Thymus (tissue), 14 donors: ENCODE measurements at places on chromosomes 2 and 18. TPM values are rescaled to one million over a fixed set of nuclear protein-coding genes. Genes with fewer than 3 reads are reported as not detected.

DNA sequence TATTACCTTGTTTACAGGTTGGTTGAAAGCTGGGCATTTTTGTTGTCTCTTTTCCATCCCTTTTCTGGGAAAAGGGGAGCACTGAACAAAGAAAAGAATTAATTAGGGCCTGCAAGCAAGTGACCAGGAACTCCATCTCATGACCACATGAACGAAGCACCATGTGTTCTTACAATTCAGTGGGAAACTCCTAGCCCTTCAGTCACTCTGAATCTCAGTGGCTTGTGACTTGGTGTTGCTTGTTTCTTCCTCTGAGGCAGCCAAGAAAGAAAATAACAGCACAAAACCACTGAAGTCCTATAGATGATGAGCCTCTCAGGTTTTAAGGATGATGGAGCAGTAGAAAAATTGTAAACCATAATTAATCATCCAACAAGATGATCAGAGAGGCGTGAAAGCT, 129.1 kb upstream of the CAB39 start:
- no peaks in the 10 kb centered on the region for H3K4me1 ChIP-seq
- H3K4me3 ChIP-seq: no peak overlapping the region
- H3K27ac ChIP-seq: no peak overlapping the region
- no peaks in the 10 kb centered on the region for H3K27me3 ChIP-seq
- H3K36me3 ChIP-seq: no peaks in the 10 kb centered on the region

DNA sequence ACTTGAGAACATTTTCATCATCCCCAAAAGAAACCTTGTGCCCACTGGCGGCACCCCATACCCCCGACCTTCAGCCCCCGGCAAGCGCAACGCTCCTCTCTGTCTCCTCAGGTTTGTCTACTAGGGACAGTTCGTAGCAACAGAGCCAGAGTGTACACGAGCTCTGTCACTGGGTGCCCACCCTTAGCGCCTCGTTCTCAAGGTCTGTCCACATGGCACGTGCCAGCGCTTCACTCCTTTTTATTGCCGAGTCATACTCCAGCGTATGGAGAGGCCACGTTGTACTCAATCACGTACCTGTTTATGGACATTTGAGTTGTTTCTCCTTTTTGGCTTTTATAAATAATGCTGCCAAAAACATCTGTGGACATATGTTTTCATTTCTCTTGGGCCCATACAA, 30.3 kb upstream of the GPC1 start:
- H3K27me3 ChIP-seq: no peaks in the 10 kb centered on the region
- no peaks in the 10 kb centered on the region for H3K36me3 ChIP-seq
- H3K4me3 ChIP-seq: no peak overlapping the region

DNA sequence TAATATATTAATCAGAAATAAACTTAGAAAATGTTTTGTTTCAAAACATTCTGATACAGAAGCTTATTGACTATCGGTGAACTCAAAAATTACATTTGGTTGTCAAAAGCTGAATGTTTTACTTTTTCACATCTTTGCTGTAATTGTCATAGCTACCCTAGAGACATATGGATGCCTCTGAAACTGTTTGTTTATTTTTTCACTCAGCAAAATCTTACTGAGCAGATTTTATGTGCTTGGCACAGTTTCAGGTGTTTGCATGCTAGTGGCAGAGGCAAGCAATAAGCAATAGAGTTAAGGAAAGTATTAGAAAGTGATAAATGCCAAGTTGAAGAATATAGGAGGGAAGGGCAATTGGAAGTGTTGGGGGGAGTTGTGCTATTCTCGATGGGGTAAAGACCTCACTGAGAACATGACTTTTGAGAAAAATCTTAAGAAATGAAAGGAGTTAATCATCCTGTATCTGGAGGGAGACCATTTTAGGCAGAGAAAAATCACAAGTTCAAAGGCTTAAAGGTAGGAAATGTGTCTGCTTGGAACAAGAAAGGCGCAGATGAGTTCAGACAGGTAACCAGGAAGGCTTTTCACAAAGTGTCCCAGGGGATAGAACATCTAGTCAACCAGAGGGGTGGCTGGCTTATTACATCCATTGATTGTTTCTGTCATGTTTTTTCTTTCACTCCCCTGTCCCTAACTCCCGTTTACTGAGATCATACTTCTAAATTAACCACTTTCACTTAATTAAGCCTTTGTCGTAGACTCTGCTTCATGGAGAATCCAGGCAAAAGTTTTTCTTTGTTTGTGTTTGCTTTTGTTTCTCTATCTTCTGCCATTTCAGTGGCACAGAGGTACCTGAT, 27.2 kb upstream of the COBLL1 start:
- H3K27me3 ChIP-seq: no peaks in the 10 kb centered on the region
- H3K4me3 ChIP-seq: no peak overlapping the region
- no peaks in the 10 kb centered on the region for H3K4me1 ChIP-seq
- H3K27ac ChIP-seq: no peak overlapping the region
- H3K36me3 ChIP-seq: no peaks in the 10 kb centered on the region

- no peak overlapping the region for H3K27ac ChIP-seq
- H3K4me3 ChIP-seq: no peak overlapping the region
Observed at GRCh38 chr2:237195396-237196120, 109.9 kb downstream of the COPS8 start.

DNA sequence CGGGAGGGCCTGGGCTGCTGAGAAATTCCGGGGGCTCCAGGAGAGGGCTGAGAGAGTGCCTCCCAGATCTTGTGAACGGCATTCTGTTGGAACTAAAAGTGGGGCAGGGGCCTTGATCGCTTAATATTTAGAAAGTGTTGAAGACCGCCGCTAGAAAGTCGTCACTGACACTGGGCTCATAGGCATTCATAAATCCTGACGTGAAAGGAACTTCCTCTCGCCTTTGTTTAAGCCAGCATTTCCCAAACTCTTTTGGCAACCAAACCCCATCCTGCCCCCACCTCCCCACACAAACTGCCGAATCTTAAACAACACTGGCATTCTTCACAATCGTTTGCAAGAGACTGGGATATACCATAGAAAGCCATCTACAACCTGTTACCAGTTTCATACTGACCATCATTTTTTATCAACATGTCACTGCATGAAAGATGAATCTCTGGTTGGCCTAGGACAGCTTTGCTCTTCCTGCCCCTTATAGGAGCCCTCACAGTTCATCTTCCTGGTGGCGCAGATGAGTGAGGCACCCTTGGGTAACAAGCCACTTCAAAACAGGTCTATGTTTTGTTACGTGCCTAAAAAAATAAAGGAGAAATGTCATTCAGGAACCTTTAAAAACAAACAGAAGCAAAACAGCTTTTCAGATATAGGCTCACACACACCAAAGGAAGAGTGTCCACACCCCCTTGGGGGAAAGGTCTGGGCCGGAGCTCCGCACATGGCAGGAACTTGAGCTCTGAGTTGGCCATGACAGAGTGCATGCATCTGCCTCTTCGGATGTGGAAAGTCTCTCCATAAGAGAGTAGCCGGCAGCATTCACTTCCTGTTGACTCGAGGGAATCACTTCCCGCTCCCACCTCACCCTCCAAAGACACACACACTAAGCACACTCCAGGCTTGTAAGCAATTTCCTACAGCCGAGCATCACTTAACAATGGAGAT, 13.0 kb downstream of the MTERF4 start:
- DNase-seq: no peak
- no peak overlapping the region for H3K4me3 ChIP-seq
- no peaks in the 10 kb centered on the region for H3K27me3 ChIP-seq
- H3K4me1 ChIP-seq: no peaks in the 10 kb centered on the region
- peaks cover 65% of the 10 kb centered on the region for H3K36me3 ChIP-seq

- H3K27ac ChIP-seq: no peak overlapping the region
- no peak overlapping the region for H3K4me3 ChIP-seq
- no peak for DNase-seq
Observed at GRCh38 chr2:159595410-159596046, 20.8 kb downstream of the BAZ2B start.

- no peaks in the 10 kb centered on the region for H3K27me3 ChIP-seq
- H3K27ac ChIP-seq: no peak overlapping the region
- peaks cover 3% of the 10 kb centered on the region for H3K4me1 ChIP-seq
- no peaks in the 10 kb centered on the region for H3K36me3 ChIP-seq
Observed at GRCh38 chr2:172196768-172197431, 94.2 kb upstream of the DLX2 start.

DNA sequence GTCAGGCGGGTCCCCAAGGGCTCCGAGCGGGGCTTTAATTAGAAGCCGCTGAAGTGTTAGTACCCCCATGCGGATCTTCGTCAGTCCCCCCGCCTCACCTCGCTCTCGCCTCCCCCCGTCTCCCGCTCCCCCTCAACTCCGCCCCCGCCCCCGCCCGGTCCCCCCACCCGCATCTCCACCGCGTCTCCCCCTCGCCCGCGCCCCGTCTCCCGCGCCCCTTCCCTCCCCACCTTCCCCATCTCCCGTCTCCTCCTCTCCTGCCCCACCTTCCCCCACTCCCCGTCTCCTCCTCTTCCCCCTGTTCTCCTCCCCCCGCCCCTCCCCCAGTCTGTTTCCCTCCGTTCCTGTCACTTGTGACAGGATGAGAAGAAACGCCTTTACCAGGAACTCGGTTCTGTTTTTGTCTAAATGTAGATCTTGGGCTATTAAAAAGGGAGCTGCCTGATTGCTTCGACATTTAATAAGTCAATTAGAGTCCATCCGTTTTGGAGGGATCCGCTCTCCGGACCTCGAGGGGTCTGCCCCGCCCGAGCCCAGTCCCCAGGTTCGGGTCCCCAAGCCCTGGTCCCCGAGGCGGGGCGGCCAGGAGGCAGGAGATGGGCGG, 969 bp upstream of the ALKAL2 start:
- peak overlapping the region; percentile 49 for H3K4me3 ChIP-seq
- no peak for DNase-seq
- H3K27me3 ChIP-seq: peaks cover 64% of the 10 kb centered on the region
- H3K27ac ChIP-seq: no peak overlapping the region
- H3K36me3 ChIP-seq: no peaks in the 10 kb centered on the region
- no peaks in the 10 kb centered on the region for H3K4me1 ChIP-seq

The MEP1B gene
- total RNA-seq: 0.19 TPM

DNA sequence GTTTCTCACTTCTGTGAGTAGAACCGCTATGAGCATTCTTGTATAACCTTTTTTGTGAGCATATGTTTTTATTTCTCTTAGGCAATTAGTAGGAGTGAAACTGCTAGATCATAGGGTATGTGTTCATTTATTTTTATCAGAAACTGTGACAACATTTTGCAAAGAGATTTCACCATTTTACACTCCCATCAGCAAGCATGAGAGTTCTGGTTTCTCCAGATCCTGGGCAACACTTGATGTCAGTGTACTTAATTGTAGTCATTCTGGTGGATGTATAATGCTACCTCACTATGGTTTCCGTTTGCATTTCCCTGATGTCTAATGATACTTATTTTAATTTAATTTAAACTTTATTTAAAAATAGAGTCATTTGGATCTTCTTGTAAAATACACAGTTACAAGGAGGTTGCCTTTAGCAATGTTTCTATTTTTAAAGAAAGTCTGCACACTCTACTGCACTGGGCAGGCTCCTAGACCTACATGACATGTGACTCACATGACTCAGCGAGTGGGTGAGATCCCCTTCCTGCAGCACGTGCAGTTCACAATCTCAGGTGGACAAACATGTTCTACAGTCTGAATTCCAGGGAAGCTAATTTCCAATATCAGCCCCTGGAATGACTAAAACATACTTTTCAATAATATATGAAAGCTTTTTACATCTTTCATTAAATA, 127.0 kb upstream of the BCL2L11 start:
- H3K27ac ChIP-seq: no peak overlapping the region
- DNase-seq: no peak
- no peak overlapping the region for H3K4me3 ChIP-seq
- no peaks in the 10 kb centered on the region for H3K27me3 ChIP-seq
- H3K36me3 ChIP-seq: no peaks in the 10 kb centered on the region
- no peaks in the 10 kb centered on the region for H3K4me1 ChIP-seq

The ALK gene
- 0.19 TPM for total RNA-seq
